ENCODE measurements at places on chromosomes 5 and 9.

GRCh38 chr9:112375361-112375760 is 4.5 kb upstream of the HSDL2 start:
- DNase-seq, result no peak

- peak; percentile 40 for DNase-seq
These were observed 1.1 kb downstream of the RICTOR start for GRCh38 chr5:39072925-39073766.

GRCh38 chr9:135796784-135797485 is 95.0 kb downstream of the KCNT1 start:
- no peak for DNase-seq

DNA sequence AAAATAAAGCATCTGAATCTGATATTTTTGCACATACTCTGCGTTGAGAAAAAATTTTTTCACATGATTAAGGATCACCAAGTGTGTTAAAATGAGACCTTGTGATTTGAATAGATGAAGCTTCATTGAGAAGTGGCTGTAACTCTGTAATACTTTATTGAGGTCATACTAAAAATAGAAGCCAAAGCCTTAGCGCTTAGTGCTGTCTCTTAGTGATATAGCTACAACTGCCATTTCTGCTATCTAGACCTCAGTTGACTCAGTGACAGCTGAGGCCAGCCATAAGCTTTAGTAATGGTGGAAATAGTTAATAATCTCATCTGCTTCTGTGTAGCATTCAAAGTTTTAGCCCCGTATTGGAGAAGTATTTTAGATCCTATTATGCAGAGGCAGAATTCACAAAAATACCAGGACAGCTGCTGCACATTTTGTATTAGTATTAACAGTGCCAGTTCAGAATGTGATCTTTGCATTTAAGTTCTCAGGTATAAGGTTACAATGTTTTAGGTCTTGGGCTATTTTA is 107.4 kb upstream of the SGCD start:
- no peak for DNase-seq

GRCh38 chr5:55575815-55576583 is 41.2 kb upstream of the PLPP1 start:
- no peak for DNase-seq

- DNase-seq, result no peak
These were observed 693.8 kb downstream of the NR2F1-AS1 start for GRCh38 chr5:92887254-92887653.

DNA sequence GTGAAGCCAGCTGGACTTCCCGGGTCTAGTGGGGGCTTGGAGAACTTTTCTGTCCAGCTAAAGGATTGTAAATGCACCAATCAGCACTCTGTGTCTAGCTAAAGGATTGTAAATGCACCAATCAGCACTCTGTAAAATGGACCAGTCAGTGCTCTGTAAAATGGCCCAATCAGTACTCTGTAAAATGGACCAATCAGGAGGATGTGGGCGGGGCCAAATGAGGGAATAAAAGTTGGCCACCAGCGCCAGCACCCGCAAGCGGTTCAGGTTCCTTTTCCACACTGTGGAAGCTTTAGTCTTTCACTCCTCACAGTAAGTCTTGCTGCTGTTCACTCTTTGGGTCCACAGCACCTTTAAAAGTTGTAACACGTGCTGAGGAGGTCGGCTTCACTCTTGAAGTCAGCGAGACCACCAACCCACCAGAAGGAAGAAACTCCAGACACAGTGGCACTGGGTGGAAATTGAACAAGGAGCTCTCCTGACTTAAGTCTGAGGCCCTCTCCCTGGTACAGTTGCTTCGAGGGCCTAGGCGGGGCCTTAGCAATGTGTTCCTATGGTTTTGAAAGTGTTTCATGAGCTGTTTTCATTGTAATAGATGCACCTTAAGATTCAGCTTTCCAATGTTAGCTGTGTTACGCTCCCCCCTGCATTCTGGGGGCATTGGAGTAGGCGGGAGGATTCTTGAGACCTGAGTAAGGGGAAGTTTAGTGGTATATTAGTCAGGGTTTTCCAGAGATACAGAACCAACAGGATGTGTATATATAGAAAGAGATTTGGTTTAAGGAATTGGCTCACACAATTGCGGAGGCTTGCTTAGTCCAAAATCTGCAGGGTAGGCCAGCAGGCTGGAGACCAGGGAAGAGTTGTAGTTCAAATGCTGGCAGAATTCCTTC is 21.5 kb upstream of the MYO10 start:
- no peak for DNase-seq

DNA sequence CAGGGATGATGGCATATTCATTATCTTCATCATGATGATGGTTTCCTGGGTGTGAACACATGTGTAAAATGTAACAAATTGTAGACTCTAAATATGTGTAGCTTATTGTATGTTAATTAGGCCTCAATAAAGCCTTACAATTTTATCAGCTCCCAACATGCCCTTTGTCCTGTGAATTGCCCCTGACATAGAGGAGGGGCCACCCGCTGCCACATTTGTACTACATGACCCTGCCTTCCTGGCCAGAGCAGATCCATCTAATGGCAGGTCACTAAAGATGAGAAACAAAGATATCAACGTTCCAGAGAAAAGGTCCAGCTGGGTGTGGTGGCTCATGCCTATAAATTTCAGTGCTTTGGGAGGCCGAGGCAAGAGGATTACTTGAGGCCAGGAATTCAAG is 117.2 kb downstream of the CAAP1 start:
- DNase-seq, result no peak

- DNase-seq, result peak; percentile 49
These were observed 5.5 kb downstream of the NSMF start for GRCh38 chr9:137453643-137454081.

DNA sequence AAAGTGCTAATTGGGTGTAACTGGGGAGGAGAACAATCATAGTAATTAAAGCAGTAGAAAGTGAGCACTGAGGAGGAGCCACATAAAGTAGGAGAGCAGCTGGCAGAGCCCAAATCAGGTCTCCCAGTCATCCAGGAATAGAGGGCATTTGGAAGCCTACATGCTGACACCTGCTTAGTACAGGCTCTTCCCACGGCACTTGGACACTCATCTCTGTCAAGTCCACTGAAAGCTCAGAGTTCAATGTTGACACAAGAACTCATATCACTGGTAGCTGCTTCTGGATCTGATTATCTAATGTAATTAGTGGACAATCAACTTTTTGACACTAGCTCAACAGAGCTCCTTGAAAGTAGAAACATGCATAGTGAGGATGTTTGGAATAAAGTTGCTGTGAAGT is 45.9 kb upstream of the PCSK1 start:
- DNase-seq, result no peak

DNA sequence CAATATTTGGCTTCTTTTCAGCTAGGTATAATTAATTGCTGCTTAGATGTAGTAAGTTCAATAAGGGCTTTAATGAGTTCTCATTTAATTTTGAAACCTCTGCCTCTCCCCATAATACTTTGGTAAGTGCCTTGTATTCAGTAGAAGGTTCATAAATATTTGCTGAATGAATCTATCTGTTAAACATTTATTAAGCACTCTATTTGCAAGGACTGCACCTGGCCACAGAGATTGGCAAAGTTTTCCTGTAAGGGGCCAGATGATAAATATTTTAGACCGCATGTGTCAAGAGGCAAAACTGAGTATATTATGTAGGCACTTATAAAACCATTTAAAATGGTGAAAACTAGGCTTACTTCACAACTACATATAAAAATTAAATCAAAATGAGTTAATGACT is 19.0 kb upstream of the GNA14 start:
- no peak for DNase-seq

DNA sequence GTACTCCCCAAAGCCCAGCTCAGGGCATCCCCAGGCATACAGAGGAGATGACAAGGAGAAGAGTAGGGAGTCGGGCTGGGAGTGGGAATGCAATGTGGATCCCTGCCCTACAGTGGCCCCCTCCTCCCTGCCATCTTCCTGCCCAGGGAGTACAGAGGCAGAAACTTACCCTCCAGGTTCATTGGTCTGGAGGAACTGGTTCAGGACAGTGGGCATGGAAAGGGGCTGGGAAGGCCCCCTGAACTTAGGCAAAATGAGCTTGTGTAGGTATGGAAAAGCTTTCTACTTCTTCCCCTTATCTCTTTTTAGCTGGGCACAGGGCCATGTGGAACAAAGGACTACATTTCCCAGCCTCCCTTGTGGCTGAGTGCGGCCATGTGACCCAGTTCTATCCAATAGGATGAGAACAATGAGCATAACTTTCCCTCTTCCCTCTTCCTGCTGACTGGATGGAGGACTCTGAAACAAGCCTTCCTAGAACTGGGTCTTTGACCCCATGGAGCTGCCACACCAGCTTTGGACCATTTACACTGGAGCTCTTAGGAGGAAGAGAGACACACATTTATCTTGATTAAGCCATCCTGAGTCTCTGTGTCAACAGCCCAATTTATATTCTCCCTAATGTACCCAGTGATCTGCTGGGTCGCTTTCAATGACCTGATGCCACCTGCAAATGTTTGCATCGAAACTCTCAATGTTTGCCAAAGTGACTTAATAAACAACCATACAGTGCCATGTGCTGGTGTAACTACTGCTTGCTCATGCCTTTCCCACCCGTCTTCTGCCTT is 25.0 kb upstream of the HMCN2 start:
- peak; percentile 28 for DNase-seq

- DNase-seq, result no peak
These were observed at the start of gene ECM2 for GRCh38 chr9:92535940-92536850. TSS of gene ECM2 (minus strand) at chr9:92535990. CDS start at chr9:92522866, 13,124 bp downstream.

DNA sequence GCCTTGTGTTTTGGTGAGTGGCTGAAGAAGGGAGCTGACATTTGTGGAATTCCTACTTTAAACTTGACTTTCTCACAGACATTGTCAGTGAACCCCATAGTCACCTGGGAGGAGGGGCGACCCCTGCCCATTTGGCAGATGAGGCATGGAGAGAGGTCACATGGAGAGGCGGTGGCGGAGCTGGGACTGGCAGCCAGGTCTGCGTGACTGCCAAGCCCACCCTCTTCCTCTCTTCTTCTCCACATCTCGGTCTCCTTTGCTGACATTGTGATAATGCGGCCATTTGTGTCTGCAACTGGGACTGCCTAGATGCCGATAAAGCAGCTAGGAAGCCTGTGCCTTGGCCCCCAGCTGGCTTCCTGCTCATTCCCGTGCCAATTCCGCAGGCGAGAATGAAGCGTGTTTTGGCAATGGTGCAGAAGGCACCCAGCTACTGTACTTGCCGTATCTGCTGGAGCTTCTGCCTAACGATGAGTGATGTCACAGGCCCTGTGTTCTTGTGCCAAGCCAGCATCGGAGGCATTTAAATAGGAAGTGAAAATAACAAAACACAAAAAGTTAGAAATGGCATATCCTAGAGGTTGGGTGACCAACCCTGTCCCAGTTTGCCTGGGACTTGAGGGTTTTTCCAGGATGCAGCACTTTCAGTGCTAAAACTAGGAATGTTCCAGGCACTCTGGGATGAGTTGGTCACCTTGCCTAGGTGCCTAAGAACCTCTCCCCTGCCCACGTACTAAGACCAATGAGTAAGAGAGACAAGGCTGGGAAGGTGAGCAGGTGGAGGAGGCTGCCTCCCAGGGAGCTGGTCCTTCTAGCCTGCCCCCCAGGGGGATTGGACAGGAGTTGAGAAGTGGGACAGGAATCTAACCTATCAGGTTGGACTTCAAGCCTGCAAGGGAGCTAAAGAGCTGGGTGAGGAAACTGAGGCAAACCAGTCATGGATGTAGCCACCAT is 23.6 kb downstream of the OLFML2A start:
- DNase-seq, result no peak

DNA sequence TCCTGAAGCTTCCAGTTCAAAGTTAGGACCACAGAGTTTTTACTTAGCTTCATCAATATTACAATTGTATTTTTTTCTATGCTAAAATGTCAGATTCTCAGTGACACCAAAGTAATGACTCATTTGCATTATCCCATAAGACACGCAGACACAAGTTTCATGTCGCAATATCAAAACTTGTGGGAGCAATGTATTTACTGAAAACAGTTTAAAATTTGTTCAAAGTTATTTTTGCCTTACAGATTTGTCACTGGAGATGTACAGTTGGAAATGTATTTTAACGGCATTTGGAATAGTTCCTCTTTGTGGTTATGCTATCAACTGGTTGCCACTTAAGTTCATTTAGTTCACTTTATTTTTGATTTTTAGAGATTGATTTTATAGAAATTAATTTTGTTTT is 36.2 kb upstream of the DAP start:
- no peak for DNase-seq

DNA sequence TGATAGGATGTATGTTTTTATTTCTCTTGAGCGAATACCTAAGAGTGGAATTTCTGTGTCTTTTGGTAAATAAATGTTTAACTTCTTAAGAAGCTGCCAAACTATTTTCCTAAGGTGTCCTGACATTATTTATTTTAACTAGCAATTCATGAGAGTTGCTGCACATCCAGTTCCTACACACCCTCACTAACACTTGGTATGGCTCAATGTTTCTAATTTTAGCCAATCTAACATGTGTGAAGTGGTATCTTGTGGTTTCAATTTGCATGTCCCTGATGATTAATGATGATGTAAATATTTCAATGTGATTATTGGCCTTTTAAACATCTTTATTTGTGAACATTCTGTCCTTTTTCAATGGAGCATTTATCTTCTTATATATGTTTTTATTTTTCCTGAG is 2095.5 kb upstream of the C9orf72 start:
- no peak for DNase-seq

- no peak for DNase-seq
These were observed 22.5 kb upstream of the RAD23B start for GRCh38 chr9:107260437-107261081.

- DNase-seq, result no peak
These were observed 36.0 kb downstream of the BNIP1 start for GRCh38 chr5:173180331-173180730.

GRCh38 chr5:20359377-20359776 is 371.4 kb upstream of the CDH18 start:
- no peak for DNase-seq

GRCh38 chr5:80185095-80185494 is 70.8 kb downstream of the SERINC5 start:
- DNase-seq, result no peak

DNA sequence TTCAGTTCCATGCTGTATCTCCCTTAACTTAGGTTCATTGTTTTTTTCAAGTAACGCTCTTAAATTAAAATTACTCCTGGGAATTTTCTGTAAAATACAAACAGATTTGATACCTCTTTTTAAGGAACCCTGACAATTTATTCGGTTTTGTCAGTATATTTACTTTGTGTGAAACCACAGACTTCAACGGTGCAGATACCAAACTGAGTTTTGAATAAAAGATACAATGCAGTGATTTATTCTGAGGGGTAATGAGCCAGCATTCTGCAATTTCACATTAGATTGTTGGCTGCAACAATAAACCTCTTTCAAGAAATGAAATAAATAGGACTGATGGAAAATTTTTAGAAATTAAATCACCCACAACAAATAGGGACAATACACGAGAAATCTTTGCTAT is 308.6 kb upstream of the EDIL3 start:
- no peak for DNase-seq

DNA sequence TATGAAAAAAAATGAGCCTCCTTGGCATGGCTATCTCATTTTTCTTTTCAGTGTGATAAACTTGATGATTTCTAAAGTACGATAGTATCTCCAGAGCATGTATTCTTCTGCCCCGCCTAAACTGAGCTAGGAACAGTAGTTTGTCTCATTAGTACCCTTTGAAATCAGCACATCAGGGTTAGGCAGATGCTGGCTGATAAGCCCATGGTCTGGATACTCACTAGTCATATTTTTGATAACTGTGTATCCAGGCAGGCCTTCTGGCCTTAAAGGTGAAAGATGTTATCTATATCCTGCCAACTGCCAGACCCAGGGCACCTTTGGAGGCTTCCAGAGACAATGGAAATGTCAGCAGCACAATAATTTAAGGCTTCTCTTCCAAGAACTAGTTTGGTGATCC is 103.8 kb downstream of the GIN1 start:
- DNase-seq, result no peak

Measured in effector CD4-positive, alpha-beta T cell (primary cell).